ENCODE measurements at places on chromosomes 7 and 10. TPM values are rescaled to one million over a fixed set of nuclear protein-coding genes. Genes with fewer than 3 reads are reported as not detected.

DNA sequence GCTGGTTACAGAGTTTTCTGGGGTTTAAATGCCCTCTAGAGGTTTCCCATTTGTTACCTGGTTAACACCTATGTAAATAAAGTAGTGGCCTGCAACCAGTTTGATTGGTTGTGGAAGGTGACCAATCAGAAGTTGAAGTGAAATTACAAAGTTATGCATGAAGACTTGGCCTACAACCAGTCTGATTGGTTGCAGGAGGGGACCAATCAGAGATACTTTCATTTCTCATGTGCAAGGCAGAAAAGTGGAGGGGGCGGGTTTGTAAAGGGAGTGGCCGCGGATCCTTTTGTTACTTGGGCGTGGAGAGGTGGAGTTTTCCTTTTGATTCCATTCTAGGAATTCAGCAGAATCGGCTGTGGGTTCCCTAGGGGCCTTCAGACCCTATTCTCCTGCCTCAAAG lies 80.8 kb downstream of the SEC23IP start:
- H3K4me3 ChIP-seq = no peak overlapping the region
- H3K36me3 ChIP-seq = no peaks in the 10 kb centered on the region
- no peaks in the 10 kb centered on the region for H3K4me1 ChIP-seq
- no peak overlapping the region for H3K27ac ChIP-seq

GRCh38 chr7:127745445-127745844 lies 93.5 kb downstream of the SND1 start:
- H3K36me3 ChIP-seq = peaks cover 18% of the 10 kb centered on the region
- no peaks in the 10 kb centered on the region for H3K27me3 ChIP-seq
- DNase-seq = no peak
- peaks cover 6% of the 10 kb centered on the region for H3K4me1 ChIP-seq

- H3K27me3 ChIP-seq = no peaks in the 10 kb centered on the region
- peaks cover 49% of the 10 kb centered on the region for H3K4me1 ChIP-seq
- no peaks in the 10 kb centered on the region for H3K36me3 ChIP-seq
- no peak overlapping the region for H3K4me3 ChIP-seq
- no peak for DNase-seq
These were observed 152.0 kb downstream of the SLC16A9 start for GRCh38 chr10:59557642-59558041.

- H3K4me1 ChIP-seq = peaks cover 54% of the 10 kb centered on the region
- DNase-seq = peak; percentile 90
- H3K4me3 ChIP-seq = peak overlapping the region; percentile 88
- peak overlapping the region; percentile 82 for H3K27ac ChIP-seq
- H3K36me3 ChIP-seq = no peaks in the 10 kb centered on the region
These were observed 300.4 kb upstream of the NFE2L3 start for GRCh38 chr7:25851332-25852210.

DNA sequence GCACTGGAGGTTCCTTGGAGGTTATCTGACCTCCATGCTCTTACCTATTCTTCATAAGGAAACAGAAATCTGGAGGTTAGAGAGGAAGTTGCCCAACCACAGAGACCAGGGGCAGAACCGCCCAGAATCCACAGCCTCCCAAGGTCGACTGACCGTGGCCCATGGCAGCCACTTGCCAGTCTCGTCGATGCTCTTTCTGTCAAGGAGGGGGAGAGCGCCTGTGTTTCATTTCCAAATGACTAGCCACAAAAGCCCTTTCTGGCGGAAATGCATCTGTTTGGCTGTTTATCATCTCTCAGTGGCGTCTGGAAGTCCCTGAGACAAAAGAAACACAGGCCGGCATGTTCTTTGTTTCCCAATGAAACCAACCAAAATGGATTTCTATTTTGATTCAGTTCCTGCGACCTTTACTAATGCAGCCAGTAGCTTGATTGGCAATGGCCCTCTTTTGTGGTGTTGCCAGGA lies 2.9 kb downstream of the RAMP3 start:
- no peak overlapping the region for H3K4me3 ChIP-seq
- H3K27ac ChIP-seq = no peak overlapping the region
- H3K36me3 ChIP-seq = peaks cover 5% of the 10 kb centered on the region
- no peak for DNase-seq

DNA sequence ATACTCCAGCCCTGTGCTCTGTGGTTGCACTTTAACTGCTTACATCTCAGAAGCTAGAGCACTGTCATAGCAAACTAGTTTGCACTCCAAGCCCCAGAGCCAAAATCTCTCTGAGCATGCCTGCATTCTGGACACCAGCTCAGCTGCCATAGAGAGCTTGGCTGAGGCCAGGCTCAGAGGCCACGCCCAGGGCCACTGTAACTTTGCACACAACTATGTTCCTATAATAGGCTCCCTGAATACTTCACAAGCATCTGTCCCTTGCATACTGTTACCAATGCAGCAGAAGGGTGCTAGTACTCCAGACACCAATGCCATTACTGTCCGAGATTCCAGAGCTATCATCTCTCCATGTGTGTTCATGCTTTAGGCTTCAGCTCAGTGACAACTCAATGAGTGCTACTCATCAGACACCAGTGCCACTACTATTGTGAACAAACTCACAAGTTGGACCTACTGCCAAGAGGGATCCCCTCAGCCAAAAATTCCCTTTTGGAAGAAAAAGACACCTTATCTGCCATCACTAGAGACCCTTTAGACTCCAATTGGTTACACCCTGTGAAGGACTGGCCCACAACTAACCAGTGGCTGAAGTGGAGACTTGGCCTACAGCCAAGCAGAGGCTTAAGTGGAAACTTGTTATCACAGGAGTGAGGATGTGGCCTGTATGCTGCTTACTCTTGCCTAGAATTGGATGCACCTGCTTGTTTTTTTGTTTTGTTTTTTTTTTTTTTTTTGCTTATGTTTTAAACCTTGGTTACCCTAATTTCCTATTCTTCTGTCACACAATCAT lies 211.6 kb upstream of the MAGI2 start:
- H3K36me3 ChIP-seq = no peaks in the 10 kb centered on the region
- H3K4me3 ChIP-seq = no peak overlapping the region
- no peaks in the 10 kb centered on the region for H3K27me3 ChIP-seq
- no peak for DNase-seq

- peaks cover 5% of the 10 kb centered on the region for H3K27me3 ChIP-seq
- peaks cover 11% of the 10 kb centered on the region for H3K36me3 ChIP-seq
- H3K4me1 ChIP-seq = peaks cover 38% of the 10 kb centered on the region
- H3K4me3 ChIP-seq = peak overlapping the region; percentile 54
These were observed 313.8 kb downstream of the FRMD4A start for GRCh38 chr10:14016931-14017333.

DNA sequence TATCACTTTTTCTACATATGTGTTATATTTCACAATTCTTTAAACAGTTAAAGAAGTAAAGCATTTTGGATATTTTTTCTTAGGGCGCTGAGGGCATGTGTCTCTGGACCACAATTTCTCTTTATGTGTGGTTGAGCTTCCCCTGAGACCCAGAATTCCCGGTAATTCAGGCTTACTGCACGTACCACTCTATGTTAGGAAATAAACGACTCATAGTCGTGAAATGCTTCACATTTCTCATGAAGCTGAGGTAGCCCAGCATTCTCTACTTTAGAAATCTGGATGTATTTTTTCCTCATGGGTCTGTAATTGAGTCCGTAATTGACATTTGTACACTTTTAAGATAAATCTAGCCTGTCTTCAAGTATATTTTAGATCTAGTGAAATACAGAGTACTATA lies 170.6 kb downstream of the FZD1 start:
- no peaks in the 10 kb centered on the region for H3K27me3 ChIP-seq
- no peak overlapping the region for H3K27ac ChIP-seq
- DNase-seq = no peak
- H3K36me3 ChIP-seq = no peaks in the 10 kb centered on the region
- H3K4me1 ChIP-seq = peaks cover 5% of the 10 kb centered on the region

DNA sequence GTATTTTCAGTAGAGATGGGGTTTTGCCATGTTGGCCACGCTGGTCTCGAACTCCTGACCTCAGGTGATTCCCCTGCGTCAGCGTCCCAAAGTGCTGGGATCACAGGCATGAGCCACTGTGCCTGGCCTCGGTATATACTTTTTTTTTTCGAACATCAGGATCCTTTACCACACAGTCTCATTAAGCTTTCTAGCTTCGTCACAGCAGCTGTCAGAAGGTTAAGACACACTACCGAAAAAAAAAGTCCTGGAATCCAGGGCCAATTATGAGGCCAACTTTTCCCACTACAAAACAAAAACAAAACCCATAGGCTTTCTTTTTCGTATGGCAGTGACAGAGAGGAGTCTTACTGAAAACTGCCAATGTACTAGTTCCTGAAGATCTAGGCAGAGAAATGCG lies 30.7 kb downstream of the ZC3HC1 start:
- no peaks in the 10 kb centered on the region for H3K4me1 ChIP-seq
- DNase-seq = no peak
- no peak overlapping the region for H3K4me3 ChIP-seq
- no peaks in the 10 kb centered on the region for H3K27me3 ChIP-seq

DNA sequence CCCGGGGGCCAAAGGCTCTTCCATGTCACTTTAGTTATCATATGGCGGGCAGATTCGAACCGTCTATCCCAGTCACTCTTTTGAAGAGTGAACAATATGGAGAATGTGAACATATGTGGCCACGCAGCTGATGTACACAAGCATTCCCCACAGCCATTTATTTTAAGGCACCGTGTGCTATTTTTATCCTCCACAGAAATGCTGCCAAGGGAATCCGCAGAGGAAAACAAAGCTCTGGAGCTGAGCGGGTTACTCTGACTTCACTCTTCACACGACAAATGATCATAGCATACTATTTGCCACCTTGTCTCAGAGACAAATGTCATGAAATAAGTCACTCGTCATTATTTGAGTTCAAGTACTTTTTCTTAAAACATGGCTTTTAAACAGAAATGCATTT lies 100.3 kb downstream of the CTBP2 start:
- no peak for DNase-seq
- peak overlapping the region; percentile 90 for H3K27ac ChIP-seq
- H3K4me3 ChIP-seq = peak overlapping the region; percentile 61
- peaks cover 28% of the 10 kb centered on the region for H3K36me3 ChIP-seq
- H3K27me3 ChIP-seq = no peaks in the 10 kb centered on the region

GRCh38 chr7:17009007-17009719 lies 127.4 kb upstream of the AGR3 start:
- no peak overlapping the region for H3K4me3 ChIP-seq
- H3K27me3 ChIP-seq = no peaks in the 10 kb centered on the region
- H3K4me1 ChIP-seq = no peaks in the 10 kb centered on the region
- H3K36me3 ChIP-seq = no peaks in the 10 kb centered on the region

LDB3 gene
- total RNA-seq = 0.85 TPM

RARRES2 gene
- 109 TPM for total RNA-seq

ACTL6B gene
- total RNA-seq = 2.4 TPM

ERVW-1 gene
- 1.2 TPM for total RNA-seq

PNLIPRP1 gene
- not detected for total RNA-seq

All from type B pancreatic cell (in vitro differentiated cells).